Activated T-helper 1 cell treated with Interleukin-2 at 50 U/mL for 16 hours (primary cell): ENCODE measurements at places on chromosomes 7 and 10.

- no peak for DNase-seq
Observed at GRCh38 chr10:33900596-33900995, 566.1 kb upstream of the NRP1 start.

DNA sequence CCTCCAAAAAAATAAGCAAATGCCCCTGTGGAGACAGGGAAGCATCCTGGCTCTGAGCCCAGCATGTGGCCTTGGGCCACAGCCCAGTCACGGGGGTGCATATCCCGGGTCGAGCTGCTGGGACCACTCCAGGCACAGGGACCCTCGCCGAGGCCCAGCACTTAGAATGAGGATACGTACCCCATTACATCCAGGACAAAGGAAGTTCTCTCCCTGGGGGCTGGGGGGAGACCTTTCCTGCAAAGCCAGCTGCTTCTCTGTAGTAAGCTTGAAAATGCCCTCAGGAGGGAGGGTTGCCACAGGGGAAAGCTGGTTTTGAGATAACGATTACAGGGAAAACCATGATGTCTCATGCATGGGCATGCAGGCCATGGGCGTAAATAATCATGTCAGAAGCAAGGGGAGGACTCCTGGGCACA lies 75.5 kb downstream of the HIPK2 start:
- no peak for DNase-seq

DNA sequence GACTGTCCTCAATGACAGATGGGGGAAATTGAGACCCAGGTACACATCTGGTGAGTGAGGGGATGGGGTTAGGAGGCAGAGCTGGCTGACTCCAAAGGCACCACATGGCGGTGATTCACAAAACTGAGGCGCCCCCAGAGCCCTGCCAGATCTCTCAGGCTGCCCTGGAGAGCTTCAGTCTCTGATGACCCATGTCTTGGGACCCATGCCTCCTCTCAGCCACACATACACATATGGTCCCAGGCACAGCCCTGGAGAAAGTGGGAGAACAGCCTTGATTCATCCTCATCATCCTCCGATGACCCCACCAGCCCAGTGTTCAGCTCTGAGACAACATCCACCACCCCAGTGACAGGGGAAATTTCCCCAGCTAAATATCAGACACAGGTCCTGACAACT lies 426.0 kb downstream of the RPS24 start:
- no peak for DNase-seq

- DNase-seq, result no peak
Observed at GRCh38 chr10:36779238-36779846, 346.1 kb upstream of the ANKRD30A start.

DNA sequence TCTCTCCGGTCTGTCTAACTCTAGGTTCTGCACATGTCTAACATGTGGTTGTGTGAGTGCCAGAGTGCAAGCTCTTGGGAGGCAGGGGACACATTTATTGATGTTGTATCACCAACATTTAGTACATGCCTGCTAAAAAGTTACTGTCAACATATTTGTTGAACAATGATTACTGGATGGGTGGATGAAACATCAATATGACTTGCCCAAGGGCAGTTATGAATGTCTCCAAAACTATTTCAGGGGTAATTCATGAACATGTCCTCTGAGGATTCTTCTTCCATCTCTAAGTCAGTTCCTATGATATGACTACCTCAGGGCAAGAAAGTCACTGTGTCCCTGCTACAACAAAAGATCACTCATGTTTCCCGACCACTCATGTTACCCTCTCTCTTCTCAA lies 91.3 kb upstream of the STEAP1B start:
- DNase-seq, result no peak

DNA sequence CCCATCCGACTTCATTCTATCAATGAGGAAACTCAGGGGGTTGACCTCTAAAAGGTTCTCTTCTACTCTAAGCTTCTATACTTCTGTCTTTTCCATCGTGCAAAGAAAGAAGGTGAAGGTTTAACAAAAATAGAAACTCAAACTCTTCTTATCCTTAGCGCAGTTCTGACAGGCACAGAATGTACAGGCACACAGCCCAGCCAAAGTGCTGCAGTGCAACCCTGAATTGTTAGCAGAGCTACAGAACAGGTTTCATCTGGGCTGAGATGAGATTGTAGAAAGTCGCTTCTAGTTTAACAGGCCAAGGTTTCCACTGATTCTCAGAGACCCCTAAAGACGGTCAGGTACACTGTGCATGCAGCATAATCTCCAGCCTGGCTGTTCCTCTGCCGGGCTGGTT lies 79.3 kb upstream of the AFAP1L2 start:
- no peak for DNase-seq

DNA sequence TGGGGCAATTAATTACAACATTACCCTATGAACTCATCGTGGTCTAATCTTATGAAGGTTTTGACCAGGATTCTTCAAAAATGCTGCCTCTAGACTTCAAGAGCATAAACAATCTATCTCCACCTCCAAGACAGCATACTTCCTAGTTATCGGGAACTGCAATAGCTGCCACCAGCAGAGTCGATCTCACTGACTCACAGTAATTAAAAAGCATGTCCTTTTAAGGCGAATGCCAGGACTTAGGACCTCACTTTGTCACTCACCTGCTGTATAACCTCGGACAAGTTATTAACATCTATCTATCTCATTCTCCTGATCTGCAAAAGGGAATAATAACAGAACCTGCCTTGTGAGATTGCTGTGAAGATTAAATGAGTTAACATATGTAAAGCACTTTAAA lies 666.0 kb upstream of the COBL start:
- no peak for DNase-seq

DNA sequence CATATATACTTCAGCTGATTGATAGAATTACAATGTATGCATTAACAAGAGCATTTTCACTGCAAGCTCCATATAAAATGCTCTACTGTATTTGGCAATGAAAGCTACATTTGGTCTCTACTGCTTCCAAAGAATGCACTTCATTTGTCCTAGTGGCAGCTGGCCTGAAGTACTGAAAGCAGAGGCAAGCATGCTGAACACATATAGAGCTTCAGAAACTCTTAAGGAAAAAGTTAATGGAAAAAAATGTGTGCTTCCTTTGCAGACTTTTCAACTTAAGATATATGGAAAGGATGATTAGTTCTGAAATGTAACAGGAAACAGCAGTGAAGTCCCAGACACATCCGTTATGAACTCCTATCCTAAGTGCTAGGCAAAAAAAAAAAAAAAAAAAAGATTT lies 537.1 kb upstream of the POM121L12 start:
- no peak for DNase-seq

- DNase-seq, result no peak
Observed at GRCh38 chr10:101267776-101268175, 38.5 kb upstream of the LBX1 start.

DNA sequence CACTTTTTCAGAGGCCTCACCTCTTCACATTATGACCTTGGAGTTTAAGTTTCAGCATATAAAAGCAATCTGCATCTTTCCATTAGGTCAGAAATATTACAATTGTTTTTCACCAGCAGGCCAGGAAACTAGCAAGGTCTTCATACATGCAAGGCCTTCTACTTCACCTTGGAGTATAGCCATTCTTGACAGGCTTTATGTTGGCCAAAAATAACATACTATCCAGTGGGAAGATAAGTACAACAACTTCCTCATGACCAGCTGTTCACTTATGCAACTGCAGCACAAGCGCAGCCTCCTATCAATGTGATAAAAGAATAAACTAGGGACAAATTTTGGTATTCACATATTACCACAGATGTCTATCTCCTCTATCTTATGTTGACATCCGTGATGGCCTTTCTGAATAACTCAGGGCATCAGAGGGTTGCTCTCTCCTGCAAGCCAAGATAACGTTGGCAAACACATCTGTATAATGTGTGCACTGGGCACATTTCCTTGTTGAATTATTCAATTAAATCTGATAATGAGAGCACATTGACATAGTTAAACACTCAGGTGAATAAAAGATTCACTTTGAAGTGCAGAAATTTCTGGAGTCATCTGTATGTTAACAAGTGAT lies 239.8 kb downstream of the FZD1 start:
- no peak for DNase-seq

DNA sequence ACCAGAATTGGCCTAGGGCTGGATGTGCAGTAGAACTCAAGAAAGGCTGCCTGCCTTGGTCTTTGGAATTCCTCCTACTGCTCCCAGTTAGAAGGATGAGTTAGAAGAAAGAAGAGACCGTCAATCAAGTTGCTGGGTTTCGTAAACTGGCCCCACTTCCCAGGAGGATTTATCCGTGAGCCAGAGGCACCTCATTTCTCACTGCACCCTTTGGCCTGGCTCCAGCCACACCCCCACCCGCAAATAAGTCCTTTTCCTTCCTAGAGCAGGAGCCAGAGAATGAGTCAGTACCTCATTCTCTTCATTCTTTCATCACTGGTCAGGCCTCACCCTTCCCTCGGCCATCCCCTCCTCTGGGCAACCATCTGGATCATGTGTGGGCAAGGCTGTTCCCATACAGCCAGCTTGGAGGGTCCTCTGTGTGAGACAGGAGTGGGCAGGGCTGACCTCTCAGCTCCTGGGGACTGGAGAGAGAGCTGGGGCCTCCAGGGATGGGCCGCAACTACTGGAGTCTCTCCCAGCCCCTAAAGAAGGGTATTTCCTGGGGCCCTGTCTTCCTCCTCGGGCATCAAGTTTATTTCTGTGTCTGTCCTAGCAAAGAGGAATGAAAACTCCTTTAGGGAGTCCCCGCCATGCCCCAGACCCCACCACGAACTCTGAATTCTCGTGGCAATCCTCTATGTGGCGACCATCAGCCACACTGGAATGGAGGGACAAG lies 87.2 kb upstream of the DUSP5 start:
- DNase-seq, result no peak

GRCh38 chr10:114061789-114062188 lies 18.1 kb downstream of the ADRB1 start:
- no peak for DNase-seq
